Fibroblast of gingiva (primary cell): ENCODE measurements at places on chromosomes 5 and 9.

DNA sequence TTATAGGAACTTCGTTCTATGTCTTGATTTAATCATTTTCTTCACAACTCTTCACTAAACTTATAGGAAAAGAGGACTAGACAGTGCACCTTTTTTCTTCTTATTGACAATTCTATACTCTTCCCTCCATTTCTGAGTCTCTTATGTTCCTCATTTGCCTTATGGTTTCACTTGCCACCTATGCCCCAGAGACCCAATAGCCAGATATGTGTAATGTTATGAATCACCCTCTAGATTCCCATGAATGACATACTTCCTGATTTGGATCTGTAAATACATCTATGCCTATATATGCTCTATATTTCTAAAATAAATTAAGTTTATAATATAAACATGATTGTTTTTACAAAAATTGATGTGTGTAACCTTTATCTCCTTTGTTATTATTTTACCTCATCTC is 514.1 kb upstream of the MEF2C start:
- DNase-seq, result no peak

- DNase-seq, result no peak
These were observed 18.0 kb downstream of the GPX3 start for GRCh38 chr5:151038412-151038745.

DNA sequence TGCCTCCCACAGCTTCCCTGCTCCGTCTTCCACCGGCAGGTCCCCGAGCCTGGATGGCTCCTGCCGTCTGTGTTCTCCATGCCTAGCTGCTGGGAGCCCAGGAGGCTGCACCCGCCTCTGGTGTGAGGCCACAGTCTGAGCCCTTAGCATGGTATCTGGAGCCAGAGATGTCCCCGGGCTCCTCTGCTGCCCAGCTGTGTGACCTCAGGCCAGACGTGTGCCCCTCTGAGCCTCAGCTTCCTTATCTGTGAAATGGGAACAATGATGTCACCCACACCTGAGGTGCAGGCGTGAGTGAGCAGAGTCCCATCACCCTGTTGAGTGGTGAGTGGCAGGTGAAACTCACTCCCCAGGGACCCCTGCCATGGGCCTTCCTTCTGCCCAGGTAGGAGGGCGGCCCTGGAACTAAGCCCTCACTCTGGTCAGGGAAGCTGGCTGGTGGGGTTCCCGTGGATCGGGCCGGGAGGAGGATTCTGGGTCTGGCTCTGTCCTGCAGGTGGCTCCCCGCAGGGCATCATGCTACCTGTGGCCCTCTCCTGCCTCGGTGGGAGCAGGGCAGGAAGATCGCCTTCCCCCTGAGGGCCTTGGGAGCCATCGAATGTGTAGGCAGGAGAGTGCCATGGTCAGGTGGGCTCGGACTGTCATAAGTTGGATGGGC is 239.0 kb downstream of the PBX3 start:
- DNase-seq, result no peak

DNA sequence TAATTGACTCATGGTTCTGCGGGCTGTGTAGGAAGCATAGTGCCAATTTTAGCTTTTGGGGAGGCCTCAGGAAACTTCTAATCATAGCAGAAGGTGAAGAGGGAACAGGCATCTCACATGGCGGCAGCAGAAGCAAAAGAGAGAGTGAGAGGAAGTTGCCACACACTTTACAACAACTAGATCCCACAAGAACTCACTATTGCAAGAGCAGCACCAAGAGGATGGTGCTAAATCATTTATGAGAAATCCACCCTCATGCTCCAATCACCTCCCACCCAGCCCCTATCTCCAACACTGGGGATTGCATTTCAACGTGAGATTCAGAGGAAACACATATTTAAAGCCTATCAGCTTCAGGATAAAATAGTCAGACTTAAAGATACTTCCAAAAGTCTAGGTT is 36.1 kb upstream of the LPAR1 start:
- no peak for DNase-seq

DNA sequence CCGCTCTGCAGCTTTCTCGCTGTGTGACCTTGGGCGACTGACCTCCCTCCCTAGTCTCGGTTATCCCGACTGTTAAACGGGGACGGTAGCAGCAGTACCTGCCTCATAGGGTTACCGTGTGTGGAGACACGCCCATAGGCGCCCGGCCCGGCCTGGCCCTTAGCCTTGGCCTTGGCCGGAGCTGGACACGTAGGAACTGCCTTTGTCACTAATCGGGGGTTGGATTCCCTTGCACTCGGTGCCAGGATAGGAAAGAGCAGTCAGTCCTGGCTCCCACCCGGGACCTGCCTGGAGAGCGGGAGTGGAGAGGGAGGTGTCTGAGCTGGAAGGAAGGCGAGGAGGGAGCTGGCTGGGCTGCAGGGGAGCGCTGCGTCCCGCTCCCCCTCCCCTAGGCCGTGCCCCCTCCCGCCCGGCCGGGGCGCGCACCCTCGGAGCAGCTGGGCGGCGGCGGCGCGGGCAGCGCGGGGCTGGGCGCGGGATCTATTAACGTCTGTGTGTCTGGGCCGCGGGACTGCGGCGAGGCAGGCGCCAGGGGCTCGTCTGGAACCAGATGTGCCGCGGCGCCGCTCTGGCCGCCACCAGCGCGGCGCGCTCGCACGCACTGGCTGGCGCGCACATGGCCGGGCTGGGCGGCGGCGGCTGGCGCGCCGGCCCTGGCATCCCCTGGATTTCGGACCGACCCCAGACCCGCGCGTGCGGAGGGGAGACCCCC is 31.7 kb downstream of the PRRX2 start:
- peak; percentile 78 for DNase-seq

DNA sequence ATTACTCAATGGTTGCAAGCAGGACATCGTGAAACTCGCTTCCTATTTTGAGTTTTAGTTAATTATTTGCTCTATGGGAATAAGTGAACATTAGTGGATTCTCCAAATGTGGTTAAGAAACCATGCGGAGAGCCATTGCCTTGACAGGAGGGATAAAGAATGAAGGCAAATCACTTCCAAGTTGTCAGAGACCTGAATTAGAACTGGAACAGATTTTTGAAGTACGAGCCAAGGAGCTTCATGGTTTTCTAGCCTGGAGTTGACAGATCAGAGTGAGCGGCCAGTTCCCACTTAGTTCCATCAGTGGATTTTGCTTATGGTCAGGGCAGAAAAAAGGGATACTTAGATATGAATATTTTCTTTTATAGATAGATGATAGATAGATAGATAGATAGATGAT is 171.4 kb upstream of the CDH10 start:
- DNase-seq, result no peak

DNA sequence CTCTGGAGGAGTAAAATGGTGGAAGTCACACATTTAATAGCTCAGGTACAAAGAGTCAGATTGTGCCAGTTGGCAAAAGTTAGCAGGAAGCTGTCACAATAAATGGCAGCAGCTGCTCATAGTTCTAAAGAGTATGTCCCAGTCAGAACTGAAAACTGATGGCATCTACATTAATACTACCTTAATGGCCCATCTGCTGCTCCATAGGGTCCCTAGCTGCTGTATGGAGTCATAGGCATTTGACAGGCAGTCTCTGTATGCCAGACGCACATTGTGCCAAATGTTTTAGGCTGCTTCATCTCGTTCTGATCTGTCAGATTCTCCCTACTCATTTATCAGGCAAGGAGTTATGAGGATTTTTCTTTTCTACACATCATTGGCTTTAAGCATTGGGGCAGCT is 515.8 kb upstream of the ARRDC3 start:
- DNase-seq, result no peak

DNA sequence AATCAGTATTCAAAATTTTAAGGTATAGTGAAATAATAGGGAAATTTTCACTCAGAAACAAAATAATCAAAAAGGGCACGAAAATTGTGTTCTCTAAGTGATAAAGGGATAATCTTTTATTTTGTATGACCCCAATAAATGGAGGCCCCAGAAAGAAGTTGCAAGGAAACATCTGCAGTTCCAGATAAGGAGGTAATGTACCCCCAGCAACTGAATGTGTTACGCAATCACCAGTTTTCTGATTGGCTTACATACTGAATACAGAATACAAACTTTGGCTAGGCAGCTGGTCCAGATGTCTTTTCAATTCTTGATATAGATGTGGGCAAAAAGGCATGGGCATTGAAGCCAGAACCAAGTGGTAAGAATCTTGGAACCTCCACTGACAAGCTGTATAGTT is 1.7 kb upstream of the TOPORS start:
- peak; percentile 14 for DNase-seq

DNA sequence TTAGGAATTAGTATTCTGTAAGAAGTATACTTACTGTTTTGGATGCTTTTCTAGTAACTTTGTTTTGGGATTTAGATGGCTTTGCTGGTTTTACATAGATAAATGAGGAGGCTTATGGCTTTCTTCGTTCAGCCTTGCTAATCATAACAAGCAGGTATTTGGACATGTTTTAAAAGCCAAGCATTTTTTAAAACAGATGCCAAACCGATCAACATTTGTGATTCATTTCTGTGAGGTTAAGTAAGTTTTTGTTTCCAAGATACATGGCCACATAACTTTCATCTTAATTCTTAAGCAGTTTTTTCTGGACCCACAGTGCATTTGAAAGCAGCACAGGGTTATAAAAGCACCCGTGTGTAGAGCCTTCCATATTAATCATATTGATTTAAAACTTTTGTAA is 21.7 kb downstream of the TARS1 start:
- peak; percentile 12 for DNase-seq

DNA sequence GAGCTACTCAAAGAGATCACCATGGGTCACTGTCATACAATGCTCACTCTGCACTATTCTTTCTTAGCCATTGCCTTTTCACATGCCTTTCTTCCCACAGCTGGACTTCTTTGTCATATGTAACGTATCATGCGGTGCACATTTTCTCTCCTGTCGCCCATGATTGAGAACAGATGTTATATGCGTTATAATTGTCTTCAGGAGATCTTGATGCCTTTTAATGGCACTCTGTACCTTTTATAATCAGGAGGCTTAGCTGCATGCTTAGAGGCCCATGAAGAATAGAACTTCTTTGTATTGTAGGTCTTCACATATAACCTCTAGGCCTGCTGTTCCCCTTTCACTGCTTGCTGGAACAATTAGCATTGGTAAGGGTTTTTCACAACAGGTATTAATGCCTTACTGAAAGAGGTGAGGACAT is 436.1 kb downstream of the CDH10 start:
- DNase-seq, result no peak

DNA sequence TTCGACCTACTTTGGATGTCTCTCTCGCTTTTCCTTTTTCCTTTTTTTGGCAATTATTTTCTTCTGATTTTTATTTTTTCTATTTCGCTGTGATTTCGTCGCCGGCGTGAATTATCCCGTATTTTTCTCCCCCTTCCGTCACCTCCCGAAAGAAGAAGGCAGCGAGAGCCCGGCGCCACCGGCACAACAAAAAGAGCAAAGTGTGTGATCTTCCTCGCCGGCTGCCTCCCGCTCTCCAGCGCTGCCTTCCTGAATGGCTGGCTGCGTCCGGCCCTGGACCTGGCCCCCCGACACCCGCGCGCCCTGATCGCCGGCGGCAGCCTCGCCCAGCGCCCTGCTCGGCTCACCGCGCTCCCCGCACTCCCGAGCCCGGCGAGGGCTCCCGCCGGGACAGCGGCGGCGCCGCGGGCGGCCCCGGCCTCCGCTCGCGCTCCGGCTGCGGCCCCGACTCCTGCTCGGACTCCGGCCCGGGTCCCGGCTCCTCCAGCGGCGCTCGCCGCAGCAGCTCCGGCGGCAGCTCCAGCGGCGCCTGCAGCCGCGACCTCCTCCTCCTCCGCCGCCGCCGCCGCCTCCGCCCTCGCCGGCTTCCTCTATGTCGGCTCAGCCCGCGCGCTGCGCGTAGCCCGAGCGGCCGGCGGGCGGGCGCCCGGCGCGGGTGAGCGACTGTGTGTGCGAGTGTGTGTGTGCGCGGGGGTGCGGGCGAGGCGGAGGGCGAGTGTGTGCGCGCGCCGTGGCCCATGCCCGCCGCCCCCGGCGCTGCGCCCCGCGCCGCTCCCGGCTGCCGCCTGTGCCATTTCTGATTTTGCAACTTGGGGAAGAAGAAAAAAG is 960 bp downstream of the NR2F1 start:
- DNase-seq, result peak; percentile 80

DNA sequence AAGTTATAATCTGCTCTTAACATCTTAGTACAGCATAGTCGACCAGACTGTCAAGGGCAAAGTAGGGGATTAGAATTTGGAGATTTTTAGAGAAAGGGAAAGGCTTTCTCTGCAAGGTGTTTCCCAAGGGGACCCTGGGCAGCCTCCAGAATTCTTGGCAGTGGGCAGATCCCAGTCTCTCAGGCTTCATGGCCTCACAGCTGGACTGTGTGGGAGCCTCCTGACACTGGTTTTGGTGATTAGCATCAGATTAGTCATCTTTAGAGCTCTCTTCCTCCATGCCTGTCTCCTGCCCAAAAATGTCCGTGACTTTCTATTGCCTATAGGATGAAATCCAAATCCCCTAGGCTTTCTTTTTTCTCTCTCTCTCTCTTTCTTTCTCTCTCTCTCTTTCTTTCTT is 370.7 kb downstream of the ZSWIM6 start:
- no peak for DNase-seq

DNA sequence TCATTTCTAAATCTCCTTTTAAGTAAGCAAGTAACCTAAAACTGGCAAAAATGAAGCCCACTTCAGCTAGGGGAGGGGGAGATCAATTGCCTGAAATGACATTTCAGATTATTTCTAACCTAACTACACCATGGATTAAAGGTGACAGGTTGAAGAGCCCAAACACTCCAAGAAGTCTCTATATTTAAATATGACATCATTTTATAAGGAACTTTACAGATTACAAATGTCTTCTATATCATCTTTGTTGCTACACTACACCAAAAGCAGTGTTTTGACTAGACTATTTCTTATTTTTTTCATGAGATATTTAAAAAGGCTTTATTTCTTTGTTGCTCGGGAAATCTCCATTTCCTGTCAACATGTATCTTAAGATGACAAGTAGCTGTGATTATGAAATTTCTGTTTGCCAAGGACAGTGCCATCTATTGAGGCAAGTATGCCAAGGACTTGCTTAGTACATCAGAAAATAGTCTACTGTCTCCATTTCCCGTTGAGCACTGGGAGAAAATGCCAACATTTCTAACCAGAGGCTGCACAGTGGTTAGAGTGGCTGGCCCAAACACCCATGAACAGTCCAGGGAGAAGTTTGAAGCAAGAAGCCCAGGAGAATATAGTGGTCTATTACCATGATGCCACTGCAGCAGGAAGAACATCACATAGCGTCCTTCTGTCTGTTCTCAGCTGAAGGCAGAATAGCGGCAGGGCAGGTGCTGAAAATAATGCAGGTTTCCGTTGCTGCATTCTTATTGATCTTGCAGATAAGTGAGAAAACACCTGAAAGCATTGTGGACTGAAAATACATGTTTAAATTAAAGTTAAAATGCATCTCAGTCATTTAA is 93.4 kb upstream of the ITGA2 start:
- no peak for DNase-seq

DNA sequence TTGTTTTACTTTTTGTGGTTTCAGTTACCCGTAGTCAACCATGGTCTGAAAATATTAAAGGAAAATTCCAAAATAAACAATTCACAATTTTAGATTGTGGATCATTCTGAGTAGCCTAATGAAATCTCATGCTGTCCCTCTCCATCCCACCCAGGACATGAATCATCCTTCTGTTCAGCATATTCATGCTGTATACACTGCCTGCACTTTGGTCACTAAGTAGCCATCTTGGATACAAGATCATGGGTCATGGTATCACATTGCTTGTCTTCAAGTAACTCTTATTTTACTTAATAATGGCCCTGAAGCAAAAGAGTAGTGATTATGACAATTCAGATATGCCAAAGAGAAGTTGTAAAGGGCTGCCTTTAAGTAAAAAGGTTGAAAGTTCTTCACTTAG is 536.5 kb upstream of the ACO1 start:
- DNase-seq, result no peak

GRCh38 chr5:94983861-94984535 is 300.9 kb downstream of the MCTP1 start:
- DNase-seq, result peak; percentile 75

- no peak for DNase-seq
These were observed 166.4 kb upstream of the ZNF618 start for GRCh38 chr9:113709721-113710120.
